ENCODE measurements at places on chromosomes 1 and 21.

DNA sequence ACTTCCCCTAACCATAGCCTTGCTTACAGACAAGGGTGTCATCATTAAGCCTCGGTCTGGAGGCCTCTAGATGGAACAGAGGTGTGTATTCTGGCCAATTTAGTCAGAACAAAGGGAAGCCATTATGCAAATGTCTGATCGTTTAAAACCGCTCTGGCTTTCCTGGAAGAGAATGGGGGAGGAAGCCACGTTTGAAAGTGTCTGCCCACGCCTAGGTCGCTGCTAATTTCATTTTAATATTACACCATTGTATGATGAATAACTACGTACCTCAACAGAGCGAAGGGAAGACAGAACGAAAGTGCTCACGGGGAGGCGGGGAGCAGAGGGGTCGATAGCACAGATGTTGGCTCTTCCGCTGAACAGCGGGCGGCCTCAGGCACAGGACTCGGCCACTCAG lies 41.1 kb upstream of the CSF3R start:
- peak; percentile 15 for DNase-seq

DNA sequence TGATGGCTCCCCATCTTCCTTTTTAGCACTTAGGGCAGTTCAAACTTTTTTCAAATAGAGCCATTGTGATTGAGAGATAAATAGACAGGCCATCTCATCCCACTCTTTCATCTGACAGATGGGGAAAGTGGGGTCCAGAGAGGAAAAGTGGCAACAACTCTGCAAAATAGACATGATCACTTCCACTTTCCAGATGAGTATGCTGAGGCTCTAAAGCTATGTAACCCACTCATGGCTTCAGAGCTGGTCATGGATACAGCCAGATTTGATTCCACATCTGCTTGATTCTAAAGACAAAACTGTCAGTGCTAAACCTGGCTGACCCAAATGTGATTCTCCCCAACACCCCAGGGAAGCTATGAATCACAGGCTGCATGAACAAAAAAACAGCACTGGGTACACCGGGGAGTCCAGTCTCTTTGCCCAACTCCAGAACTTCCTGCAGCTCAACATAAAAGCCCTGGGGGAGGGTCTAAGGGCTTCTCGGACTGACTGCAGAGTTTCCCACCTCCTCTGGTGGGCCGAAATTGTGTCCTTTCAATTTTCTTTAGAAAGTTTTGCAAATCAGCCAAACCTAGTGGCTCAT lies 59.3 kb downstream of the PLPP3 start:
- no peak for DNase-seq

- DNase-seq: no peak
Observed at GRCh38 chr1:180793451-180793850, 119.2 kb upstream of the KIAA1614 start.

DNA sequence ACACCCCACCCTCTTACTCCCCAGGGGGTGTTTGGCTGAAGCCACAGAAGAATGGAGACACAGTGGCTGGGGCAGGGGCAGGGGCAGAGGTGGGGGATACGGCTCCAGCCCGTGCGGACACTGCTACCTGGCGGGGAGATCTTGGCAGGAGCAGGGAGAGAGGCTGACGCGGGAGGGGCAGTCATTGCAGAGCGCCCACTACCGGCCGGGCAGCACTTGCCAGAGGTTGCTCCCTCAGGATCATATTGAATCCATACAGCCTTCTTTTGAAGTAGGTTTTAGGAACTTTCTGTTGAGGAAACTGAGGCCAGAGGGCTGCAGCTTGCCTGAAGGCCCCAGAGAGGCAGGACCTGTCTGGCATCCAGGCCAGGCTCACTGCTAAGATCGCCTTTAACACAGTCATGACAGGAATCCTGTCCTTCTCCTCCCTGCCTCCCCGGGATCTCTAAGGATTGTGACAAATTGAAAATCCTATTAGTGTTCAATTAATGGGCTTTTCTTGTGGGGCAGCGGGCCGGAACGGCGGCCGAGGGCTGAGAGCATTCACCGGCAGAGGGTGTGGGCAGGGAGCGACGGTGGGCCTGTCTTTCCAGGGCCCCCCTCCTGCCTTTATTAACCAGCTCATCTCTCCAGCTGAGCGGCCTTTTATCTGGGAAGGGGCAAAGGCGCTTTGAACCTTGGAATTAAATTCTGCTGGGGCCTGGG lies 65.5 kb upstream of the WNT4 start:
- DNase-seq: no peak

GRCh38 chr1:31648641-31649357 lies 4.1 kb upstream of the PEF1 start:
- no peak for DNase-seq

GRCh38 chr1:233281711-233282581 lies 13.6 kb downstream of the PCNX2 start:
- DNase-seq: no peak

DNA sequence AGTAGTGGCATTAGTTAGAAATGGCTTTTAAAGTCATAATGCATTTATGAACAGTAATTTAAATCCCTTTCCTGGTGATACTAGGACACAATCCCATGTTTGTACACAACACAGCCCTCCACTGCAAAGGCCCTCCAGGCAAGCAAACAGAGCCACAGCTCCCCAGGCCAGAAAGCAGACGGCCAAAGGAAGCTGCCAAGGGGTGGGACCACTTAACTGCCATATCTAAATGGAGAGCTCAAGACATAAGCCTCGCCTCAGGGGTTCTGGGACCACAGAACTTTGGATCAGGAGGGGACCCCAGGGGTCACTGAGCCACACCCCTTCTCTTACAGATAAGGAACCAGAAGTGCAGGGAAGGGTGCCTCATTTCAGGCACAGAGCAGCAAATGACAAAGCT lies 189.7 kb downstream of the KCNH1 start:
- DNase-seq: no peak

- DNase-seq: no peak
Observed at GRCh38 chr1:165173409-165173808, 183.1 kb downstream of the LMX1A start.

GRCh38 chr1:248914796-248915381 lies 8.9 kb downstream of the PGBD2 start:
- DNase-seq: no peak

DNA sequence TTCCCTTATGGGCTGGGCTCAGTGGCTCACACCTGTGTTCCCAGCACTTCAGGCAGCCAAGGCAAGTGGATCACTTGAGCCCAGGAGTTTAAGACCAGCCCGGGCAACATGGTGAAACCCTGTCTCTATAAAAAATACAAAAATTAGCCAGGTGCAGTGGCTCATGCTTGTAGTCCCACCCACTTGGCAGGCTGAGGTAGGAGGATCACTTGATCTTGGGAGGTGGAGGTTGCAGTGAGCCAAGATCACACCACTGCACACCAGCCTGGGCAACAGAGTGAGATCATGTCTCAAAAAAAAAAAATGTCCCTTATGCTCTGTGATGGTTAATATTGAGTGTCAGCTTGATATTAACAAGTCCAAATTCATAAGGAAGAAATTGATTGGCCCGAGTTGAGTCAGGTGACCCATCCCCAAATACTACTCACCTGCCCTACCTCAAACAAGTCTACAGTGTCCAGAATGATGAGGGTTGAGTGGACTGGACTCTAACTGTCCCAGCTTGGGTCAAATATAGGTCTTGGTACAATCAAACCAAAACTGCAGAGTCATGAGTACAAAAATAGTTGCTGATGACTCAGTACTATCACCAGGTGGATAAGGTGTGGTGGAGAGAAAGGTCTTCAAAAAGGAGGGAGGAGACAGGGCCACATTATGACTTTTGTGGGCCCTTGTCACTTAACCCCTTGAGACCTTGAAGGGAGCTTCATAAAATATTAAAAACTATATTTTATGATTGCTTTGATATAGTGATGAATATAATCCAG lies 161.0 kb downstream of the ZNF326 start:
- no peak for DNase-seq

GRCh38 chr1:94349853-94350252 lies 68.3 kb upstream of the ABCD3 start:
- DNase-seq: no peak

- DNase-seq: no peak
Observed at GRCh38 chr21:41712730-41713129, 54.1 kb downstream of the RIPK4 start.

DNA sequence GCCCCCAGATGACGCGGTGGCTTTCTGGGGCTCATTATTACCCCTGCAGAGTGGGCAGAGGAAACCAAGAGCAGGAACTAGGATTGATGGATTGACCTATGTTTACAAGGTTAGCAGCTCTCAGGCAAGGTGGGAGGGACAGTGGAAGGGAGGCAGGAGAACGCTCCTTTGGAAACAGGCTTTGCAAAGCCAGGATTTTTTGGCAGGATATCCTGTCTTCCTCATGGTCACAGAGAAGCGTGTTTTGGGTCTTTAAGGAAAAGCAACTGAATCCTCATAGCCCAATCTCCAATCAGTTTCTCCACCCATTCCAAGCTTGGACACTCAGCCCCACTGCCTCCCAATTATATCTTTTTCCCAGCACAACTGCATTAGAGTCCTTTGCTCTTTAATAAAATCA lies 105.6 kb upstream of the SOD1 start:
- no peak for DNase-seq

DNA sequence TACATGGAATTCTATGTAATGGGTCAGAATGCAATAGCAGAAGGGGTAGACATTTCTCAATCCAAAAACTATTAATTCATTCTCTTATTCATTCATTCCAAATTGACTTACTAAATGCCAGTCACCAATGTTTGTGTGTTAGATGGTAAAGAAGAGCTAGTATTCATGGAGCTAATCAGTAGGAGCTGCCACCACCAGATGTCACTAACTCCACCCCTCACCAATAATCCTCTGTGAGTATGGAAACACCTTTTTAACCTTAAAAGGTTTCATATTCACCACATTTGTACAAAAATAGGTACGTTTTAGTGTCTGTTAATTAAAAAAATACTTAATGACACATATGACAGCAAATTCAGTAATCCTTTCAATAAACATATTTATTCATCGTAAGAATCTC lies 131.8 kb upstream of the PKN2 start:
- no peak for DNase-seq
